ENCODE measurements at places on chromosomes 11 and 22.

- no peak for DNase-seq
- H3K27me3 ChIP-seq: no peaks in the 10 kb centered on the region
- H3K4me1 ChIP-seq: no peaks in the 10 kb centered on the region
- no peaks in the 10 kb centered on the region for H3K36me3 ChIP-seq
These were observed 24.3 kb upstream of the MRGPRX2 start for GRCh38 chr11:19084661-19085315.

GRCh38 chr11:78392854-78393253 is 24.8 kb downstream of the GAB2 start:
- H3K27me3 ChIP-seq: no peaks in the 10 kb centered on the region
- H3K4me1 ChIP-seq: no peaks in the 10 kb centered on the region
- H3K27ac ChIP-seq: no peak overlapping the region
- DNase-seq: peak; percentile 54

DNA sequence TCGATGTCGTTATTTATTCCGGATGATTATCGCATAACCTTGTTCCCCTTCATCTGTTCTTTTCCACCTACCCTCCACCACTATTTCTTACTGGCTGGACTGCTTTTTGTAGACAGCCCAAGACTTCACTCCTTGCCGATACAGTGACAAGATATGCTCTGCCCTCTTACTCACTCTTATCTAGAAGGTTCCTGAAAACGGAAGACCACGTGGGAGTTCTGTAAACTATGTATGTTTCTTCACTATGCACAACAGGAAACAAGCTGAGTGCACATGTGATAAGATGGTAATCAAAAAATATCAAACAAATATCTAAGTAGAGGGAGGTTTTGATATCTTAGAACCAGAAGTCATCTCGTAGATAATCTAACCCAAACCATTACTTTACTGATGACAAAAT is 122.9 kb upstream of the ARHGAP20 start:
- H3K4me1 ChIP-seq: no peaks in the 10 kb centered on the region
- no peak overlapping the region for H3K4me3 ChIP-seq
- no peak for DNase-seq
- no peak overlapping the region for H3K27ac ChIP-seq
- H3K27me3 ChIP-seq: peaks cover 3% of the 10 kb centered on the region

DNA sequence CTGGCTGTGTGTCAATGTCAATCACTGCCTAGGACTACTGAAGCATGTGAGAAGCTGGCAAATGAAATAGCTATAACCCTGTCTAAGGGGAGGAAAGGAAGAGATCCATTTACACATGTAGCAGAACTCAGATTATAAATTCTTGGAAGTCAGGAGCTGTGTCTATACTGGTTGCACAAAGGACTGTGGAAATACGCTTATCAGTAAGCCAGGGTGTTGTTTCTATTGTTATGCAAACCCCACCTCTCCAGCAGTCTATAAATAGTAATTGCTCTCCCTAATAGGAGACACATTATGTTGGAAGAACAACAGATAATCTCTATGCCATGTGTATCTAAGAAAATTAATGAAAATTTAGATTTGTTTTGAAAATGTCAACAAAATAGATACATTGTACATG is 693.4 kb upstream of the CCDC90B start:
- H3K36me3 ChIP-seq: no peaks in the 10 kb centered on the region
- no peak overlapping the region for H3K4me3 ChIP-seq
- H3K4me1 ChIP-seq: no peaks in the 10 kb centered on the region
- no peak overlapping the region for H3K27ac ChIP-seq

DNA sequence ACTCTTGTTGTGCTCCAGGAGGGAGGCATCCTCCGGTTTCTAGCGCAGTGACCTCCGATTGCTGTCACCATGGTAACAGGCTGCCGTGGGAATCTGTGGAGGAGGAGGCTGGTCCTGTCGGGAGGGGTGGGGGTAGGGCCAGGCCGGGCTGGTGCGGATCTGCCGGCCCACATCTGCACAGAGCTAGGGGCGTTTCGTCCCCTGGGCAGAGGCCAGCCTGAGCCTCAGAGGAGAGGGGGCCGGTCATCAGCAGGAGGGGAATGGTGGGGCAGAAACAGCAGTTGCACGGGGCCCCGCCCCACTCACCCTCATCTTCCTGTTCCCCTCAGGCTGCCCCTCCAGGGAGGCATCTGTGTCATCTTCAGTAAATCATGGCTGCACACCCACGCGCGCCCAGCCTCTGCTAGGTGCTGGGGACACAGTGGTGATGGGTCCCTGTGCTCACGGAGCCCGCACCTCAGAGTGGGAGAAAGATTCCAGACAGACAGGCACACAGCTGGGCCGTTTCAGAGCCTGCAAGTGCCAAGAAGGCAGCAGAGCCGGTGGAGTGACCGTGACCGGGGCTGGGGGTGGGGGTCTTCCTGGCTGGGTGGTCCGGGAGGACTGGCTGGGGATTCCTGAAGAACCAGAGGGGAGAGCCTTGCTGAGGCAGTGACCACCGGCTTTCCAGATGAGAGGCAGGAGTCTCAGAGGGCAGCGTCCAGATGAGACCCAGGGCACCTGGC is 120.5 kb downstream of the CACNA1I start:
- no peak overlapping the region for H3K27ac ChIP-seq
- H3K4me3 ChIP-seq: no peak overlapping the region
- H3K4me1 ChIP-seq: peaks cover 4% of the 10 kb centered on the region
- peaks cover 36% of the 10 kb centered on the region for H3K27me3 ChIP-seq
- no peaks in the 10 kb centered on the region for H3K36me3 ChIP-seq

DNA sequence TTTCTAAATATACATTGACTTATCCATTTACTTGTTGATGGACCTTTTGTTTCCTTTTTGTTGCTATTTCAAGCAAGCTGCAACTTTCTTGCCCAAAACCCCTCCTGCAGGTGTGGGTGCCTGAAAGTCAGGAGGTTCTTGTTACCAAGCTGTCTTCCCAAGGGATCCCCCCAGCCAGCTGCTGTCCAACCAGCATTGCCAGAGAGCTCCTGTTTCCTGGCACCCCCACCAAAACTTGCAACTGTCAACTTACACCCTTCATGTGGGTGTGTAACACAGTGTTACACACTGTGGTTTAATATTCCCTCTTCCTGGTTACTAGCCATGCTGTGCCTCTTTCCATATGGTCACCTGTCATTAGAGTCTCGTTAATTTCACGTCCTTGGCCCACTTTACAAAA is 1.6 kb upstream of the KRTAP5-1 start:
- DNase-seq: no peak
- no peak overlapping the region for H3K4me3 ChIP-seq
- no peaks in the 10 kb centered on the region for H3K27me3 ChIP-seq
- H3K27ac ChIP-seq: no peak overlapping the region
- H3K36me3 ChIP-seq: no peaks in the 10 kb centered on the region

DNA sequence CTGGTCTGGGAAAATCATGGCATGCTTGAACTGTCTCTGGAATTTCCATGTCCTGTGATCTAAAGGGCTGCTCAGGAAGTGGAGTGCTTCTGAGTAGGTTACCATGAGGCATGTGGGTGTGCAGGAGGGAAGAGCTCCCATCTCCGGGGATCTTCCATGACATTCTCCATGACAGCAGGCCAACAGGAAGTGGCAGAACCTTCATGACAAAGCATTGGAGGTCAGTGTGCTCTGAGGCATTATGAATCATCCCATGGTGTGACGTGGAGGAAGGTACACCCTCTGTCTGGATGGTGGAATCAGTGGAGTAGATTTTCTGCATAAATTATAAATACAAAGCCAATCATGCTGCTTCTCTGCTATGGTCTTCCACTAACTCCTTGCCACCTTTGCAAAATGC is 139.6 kb upstream of the E2F8 start:
- H3K4me1 ChIP-seq: no peaks in the 10 kb centered on the region
- no peaks in the 10 kb centered on the region for H3K36me3 ChIP-seq
- H3K27ac ChIP-seq: no peak overlapping the region
- no peak for DNase-seq

DNA sequence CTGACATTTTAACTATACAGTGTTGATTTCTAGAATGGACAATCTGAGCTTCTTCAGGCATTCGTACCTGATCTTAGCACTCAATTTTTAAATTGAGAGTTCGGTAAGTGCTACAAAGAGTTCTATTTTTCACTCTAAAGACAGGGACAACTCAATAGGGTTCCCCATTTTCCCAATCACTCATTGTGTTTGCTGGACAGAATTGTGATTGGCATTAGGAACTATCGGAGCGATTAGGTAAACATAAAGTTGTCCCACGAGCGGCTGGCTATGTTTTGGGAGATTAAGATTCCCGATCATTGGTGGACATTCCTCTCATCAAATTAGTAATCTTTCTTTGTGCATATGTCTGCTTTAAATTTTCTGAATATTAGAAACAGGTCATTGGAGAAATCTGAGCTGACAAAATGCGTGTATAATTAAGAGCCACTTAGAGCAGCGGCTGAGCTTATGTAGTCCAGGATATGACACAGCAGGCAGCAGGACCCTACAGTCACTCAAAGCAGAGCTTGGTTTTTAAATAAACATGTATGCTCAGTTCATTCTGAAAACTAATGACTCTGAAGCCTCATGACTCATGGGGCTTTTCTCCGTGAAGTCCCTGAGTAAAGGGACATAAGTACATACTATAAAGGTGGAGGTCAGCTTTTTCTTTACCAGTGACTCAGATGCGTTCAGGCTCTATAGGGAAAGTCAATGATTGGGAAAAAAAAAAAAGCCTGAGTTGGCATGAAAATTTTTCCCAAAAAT is 109.4 kb downstream of the GRIA4 start:
- no peaks in the 10 kb centered on the region for H3K27me3 ChIP-seq
- no peak overlapping the region for H3K4me3 ChIP-seq
- H3K36me3 ChIP-seq: no peaks in the 10 kb centered on the region
- H3K27ac ChIP-seq: peak overlapping the region; percentile 63

GRCh38 chr22:29528144-29528543 is 25.4 kb downstream of the THOC5 start:
- H3K4me3 ChIP-seq: no peak overlapping the region
- H3K27ac ChIP-seq: no peak overlapping the region
- H3K36me3 ChIP-seq: peaks cover 83% of the 10 kb centered on the region
- DNase-seq: no peak
- no peaks in the 10 kb centered on the region for H3K27me3 ChIP-seq

- H3K27ac ChIP-seq: no peak overlapping the region
- peaks cover 4% of the 10 kb centered on the region for H3K4me1 ChIP-seq
- H3K36me3 ChIP-seq: no peaks in the 10 kb centered on the region
- H3K27me3 ChIP-seq: no peaks in the 10 kb centered on the region
- peak; percentile 69 for DNase-seq
These were observed 527.9 kb upstream of the B3GAT1 start for GRCh38 chr11:134939905-134940304.

DNA sequence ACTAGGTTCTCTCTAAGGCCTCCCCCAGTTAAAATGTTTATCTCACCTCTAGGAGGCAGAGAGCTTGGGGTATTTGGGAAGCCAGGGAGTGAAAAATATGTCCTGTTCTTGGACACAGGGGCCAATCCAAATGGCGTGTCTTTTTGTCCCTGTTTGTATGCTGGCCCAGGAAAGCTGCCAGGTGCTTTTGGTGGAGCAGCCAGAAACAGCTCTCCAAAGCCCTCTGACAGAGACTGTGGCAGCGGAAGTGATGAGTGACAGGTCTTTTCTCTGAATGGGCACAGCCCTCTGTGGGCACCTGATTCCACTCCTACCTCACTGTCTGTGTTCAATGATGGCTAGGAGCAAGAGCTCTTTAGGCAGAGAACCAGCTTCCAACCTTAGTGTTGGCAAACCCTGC is 106.4 kb upstream of the KIRREL3 start:
- H3K27me3 ChIP-seq: no peaks in the 10 kb centered on the region
- H3K4me3 ChIP-seq: no peak overlapping the region
- no peaks in the 10 kb centered on the region for H3K36me3 ChIP-seq

GRCh38 chr11:8019314-8020243 is 32.4 kb downstream of the EIF3F start:
- H3K36me3 ChIP-seq: no peaks in the 10 kb centered on the region
- peak overlapping the region; percentile 42 for H3K4me3 ChIP-seq
- H3K4me1 ChIP-seq: no peaks in the 10 kb centered on the region
- H3K27ac ChIP-seq: peak overlapping the region; percentile 56
- H3K27me3 ChIP-seq: peaks cover 65% of the 10 kb centered on the region
- no peak for DNase-seq

- no peak overlapping the region for H3K4me3 ChIP-seq
- no peak for DNase-seq
- no peak overlapping the region for H3K27ac ChIP-seq
- no peaks in the 10 kb centered on the region for H3K27me3 ChIP-seq
These were observed 492.6 kb upstream of the CADM1 start for GRCh38 chr11:115996808-115997188.

- H3K4me1 ChIP-seq: no peaks in the 10 kb centered on the region
- no peak overlapping the region for H3K27ac ChIP-seq
- H3K27me3 ChIP-seq: no peaks in the 10 kb centered on the region
- no peak overlapping the region for H3K4me3 ChIP-seq
- H3K36me3 ChIP-seq: peaks cover 17% of the 10 kb centered on the region
These were observed 7.2 kb downstream of the CEP164 start for GRCh38 chr11:117334896-117335295.

- H3K36me3 ChIP-seq: no peaks in the 10 kb centered on the region
- no peak overlapping the region for H3K4me3 ChIP-seq
- no peaks in the 10 kb centered on the region for H3K4me1 ChIP-seq
- H3K27ac ChIP-seq: no peak overlapping the region
These were observed 186.0 kb upstream of the CTSC start for GRCh38 chr11:88523386-88524071.

GRCh38 chr11:75275581-75275980 is 35.0 kb downstream of the TPBGL start:
- H3K4me3 ChIP-seq: no peak overlapping the region
- peaks cover 75% of the 10 kb centered on the region for H3K36me3 ChIP-seq
- peaks cover 8% of the 10 kb centered on the region for H3K4me1 ChIP-seq
- no peaks in the 10 kb centered on the region for H3K27me3 ChIP-seq
- no peak for DNase-seq
- H3K27ac ChIP-seq: no peak overlapping the region

- H3K27ac ChIP-seq: peak overlapping the region; percentile 93
- peak; percentile 91 for DNase-seq
- peaks cover 6% of the 10 kb centered on the region for H3K36me3 ChIP-seq
- H3K4me3 ChIP-seq: no peak overlapping the region
- H3K27me3 ChIP-seq: no peaks in the 10 kb centered on the region
- peaks cover 60% of the 10 kb centered on the region for H3K4me1 ChIP-seq
These were observed 16.6 kb downstream of the PLEKHA7 start for GRCh38 chr11:16997624-16998023.

DNA sequence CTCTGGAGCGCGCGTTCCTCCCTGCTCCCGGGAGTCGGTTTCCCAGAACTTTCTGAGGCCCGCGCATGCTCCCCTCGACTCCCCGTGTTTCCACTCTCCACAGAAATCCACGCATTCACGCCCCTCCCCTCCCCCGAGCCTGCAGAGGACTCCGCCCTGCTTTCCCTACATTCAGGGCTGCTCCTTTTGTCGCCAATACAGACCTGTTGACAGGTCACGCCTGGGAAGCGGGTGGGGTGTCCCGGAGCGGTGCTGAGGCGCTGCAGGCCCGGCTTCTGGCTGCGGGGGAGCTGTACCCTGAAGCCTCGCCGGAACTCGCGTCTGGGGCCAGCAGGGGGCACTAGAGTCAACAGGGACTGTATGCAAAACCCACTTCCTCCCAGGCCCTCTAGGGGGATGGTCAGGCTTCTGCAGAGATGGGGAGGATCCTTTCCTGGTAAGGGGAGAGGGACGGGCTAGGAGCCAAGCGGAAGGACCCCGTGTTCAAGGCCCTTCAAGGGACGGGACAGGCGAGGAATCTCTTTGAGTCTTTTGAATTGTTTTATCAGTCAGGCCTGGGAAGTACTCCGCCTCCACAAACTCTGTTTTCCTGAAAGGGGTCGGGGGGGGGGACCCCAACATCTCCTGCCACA is at the start of gene PRAME:
TSS of gene PRAME (minus strand) at position 294 of the 632 bp plus-strand sequence. CDS start 2,433 bp downstream, outside the sequence.
- no peak within 1 kb of the TSS for H3K27ac ChIP-seq
- DNase-seq: peak; percentile 16
- no peaks in the 10 kb centered on the region for H3K36me3 ChIP-seq

All from large intestine (tissue), 12 donors.